ENCODE measurements at places on chromosomes 2 and 18.

DNA sequence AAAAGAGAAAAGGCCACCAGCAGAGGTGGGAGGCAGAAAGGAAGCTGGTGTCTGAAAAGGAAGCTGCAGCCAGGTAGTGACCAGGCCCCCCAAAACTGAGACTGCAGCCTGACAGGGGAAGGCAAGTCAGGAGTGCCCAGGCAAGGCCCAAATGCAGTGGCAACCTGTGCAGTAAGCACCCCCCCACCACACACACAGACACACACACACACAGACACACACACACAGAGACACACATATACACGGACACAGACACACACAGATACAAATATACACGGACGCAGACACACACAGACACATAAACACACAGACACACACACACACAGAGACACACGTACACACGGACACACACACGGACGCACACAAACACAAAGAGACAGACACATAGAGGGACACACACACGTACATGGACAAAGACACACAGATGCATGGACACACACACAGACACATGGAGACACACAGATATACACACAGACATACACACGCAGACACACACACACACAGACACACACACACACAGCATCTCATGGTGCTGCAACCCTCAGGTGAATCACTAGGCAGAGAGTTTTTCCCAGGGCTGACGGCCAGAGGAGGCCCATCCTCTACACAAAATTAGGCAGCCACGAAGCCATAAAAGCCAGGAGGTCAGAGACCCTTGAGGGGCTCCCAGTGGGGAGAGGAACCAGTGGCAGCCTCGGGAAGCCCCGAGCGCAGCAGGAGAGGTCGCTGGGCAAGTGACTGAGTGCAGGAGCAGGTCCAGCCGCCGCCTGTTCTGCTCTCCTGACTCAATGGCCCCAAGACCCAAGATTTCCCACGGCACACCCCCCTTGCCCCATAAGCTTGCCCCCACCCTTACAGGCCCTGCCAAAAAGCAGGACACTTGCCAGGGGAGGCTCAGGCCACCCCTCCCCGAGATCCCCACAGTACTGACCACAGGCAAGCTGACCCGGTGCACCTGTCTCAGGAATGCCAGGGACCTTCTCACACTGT lies 6.3 kb downstream of the SDC1 start:
- no peak for DNase-seq

- peak; percentile 71 for DNase-seq
These were observed 41.3 kb upstream of the GYPC start for GRCh38 chr2:126614524-126615227.

- DNase-seq, result no peak
These were observed 42.2 kb upstream of the ARHGAP15 start for GRCh38 chr2:143087033-143087432.

DNA sequence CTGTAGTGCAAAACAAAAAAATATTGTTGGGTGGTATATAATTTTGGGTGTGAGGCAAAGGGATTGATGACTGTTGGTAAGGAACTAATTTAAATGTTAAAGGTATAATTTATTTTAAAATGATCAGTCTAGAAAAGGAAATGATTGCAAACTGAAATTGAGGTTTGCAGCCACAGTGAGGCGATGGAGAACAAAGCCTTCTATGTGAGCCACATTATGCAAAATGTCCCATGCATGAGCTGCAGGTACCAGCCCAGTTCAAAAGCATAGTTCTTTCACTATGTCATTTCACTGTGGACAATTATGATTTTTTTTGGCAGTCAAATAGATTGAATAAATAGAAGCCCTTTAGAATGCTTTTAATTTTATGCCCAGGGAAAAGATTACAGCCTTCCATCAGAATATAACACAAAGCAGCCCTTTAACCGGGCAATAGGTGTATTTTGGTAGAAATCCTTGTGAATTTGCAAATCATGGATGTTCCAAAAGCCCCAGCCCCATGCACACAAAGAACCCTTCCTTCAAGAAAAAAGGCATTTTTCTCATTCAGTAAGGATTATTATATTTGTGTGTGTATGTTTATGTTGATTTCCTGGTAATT lies 1.7 kb downstream of the MAP2 start:
- peak; percentile 43 for DNase-seq

DNA sequence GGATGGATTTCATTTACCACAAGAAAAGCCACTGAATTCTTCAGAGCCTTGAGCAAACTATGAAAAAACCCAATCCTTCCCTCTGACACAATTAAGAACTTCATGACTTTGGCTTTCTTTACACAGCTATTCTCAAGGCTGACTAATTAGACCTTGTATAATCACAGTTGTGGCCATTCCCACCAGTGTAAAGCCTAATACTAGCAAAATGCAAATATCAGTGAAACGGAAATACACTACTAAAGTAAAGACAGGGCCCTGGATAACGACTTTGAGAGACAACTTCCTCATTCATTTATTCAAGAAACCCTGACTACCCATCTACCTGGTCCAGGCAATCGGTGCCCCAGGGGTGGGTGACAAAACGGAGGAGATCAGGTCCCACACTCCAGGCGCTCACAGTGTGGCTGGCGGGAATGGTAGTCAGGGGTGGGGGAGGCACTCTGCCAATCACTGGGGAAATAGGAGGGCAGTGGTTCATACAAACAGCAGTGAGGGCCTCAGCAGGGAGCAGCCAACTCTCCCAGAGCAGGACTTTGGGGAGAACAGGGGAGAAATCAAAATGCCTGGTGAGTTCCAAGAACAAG lies 28.1 kb downstream of the TMEM163 start:
- DNase-seq, result no peak

DNA sequence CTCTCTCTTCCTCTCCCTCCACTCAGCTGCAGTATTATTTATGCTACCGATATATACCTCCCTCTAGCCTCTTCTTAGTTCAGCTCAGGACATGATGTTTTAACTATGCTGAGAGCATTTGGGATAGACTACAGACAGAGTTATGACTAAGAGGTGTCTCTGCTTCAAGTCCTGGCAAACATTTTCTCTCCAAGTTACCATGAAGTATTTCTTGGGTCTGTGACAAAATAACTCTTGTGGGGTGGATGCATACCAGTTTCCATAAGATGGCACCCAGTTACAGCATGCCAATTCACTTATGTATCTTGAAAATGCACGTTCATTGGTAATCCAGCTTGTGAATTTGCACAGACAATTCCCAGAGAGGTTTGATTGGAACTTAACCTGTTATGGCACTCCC lies 737.6 kb downstream of the SLC4A3 start:
- DNase-seq, result peak; percentile 8

DNA sequence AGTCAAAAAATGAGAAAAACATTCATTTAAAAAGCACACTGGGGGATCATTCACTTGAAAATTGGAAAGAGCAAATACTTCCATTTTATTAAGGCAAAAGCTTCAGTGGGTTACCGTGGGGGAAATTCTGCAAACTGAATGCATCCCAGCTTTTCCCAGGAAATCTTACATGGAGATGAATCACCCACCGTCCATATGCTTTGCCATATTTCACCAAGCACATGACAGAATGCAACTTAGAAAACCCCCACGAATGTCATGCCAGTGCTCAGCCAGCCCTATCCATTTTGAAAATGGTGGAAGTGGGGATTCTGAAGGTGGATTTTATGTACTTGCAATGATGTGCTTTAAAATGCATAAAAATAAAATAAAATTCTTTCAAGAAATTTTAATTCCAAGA lies 485.5 kb upstream of the ID2 start:
- no peak for DNase-seq

GRCh38 chr2:85383850-85384249 lies 26.3 kb downstream of the CAPG start:
- DNase-seq, result no peak

- DNase-seq, result no peak
These were observed 227.9 kb upstream of the SIX2 start for GRCh38 chr2:45237128-45237527.

GRCh38 chr18:35444636-35445035 lies 53.1 kb downstream of the INO80C start:
- DNase-seq, result no peak

DNA sequence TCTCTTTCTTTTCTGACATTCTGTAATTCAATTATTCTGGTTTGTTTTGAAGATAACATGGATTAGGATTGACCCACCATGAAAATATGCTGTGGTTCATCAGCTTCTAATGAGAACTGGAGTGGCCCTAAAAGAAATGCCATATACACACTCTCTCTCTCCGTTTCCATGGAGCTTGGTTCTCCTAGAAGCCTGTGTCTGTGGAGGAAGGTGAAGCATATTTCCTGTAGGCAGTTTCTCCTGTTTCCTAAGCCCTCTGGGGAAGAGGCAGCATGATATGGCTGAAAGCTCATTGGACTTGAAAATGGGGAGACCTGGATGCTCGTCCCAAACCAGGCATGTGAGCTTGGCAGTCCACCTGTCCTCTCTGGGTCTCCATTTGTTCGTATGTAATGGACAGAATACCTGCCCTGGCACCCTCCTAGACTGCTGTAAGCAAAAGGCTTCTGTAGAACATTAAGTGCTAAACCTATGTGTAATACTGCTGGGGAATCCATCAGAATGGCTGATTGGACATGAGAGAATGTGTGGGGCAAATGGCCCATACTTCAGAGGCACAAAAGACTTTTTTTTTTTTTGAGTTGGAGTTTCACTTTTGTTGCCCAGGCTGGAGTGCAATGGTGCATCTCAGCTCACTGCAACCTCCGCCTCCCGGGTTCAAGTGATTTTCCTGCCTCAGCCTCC lies 75.3 kb upstream of the PPP1CB start:
- no peak for DNase-seq

- DNase-seq, result no peak
These were observed 55.2 kb downstream of the ANKRD12 start for GRCh38 chr18:9191658-9192256.

GRCh38 chr2:28344756-28345373 lies 47.8 kb upstream of the FOSL2 start:
- no peak for DNase-seq

Data from fibroblast of skin of back (primary cell).